NCI-H748 treated with DMSO at 0.1 percent for 48 hours (cell line): ENCODE measurements at places on chromosomes 5 and 9.

DNA sequence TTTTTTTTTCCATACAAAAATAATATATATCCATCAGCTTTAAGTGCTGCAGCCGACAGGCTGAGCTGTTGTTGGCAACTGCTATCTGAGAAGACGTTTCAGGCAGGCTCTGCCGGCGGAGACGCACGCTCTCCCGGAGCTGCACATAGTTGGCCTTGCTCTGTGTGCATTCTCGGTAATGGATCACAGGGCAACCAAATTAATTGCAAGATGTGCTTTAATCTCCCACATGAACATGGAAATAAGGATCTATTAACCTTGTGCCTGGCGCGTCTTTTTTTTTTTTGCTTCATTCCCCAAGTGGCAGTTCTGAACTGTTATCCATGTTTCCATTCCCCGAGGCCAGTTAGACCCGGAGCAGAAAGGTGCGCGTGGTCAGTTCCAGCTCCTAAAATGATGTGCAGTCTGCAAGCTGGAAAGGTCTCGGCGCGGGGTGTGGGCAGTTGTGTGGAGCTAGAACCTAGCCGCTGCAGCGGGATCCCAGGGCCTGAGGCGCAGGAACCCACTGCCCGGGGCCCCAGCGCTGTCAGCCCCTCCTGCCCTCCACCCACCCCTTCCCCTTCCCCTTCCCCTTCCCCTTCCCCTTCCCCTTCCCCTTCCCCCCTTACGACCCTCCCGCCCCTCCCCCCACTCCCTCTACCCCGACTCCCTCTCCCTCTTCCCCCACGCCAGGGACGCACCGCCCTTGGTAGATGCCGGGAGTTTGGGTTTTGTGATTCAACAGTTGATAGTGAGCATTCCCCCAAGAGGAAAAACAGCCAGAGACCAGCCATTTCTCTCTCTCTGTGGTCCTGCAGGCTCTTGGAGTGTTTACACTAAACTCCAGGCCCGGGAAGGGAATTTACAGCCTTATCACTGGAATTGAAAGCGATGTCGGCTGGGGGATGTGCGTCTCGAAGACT is 137.8 kb downstream of the CEP120 start:
- no peak for DNase-seq

GRCh38 chr5:67880876-67881275 is 334.7 kb upstream of the PIK3R1 start:
- DNase-seq = no peak

GRCh38 chr5:34676416-34676815 is 20.3 kb downstream of the RAI14 start:
- no peak for DNase-seq

DNA sequence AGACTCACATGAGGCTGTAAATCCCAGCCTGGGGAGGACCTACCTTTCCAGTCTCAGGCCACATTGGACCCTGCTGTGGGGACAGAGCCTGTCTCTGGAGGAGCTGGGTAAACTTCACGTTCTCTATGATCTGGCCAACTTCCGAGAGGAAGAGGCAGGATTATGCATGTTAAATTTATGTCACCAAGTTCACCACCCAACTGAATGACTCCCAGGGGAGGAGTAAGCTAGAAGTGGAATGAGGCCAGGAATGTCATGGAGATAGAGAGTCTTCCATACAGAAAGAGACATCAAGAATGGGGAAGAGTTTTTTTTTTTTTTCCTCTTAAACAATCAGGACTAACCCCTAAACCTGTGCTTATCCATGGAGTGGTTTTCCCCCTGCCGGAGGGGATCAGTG is 90.3 kb upstream of the PALM2AKAP2 start:
- DNase-seq = no peak

DNA sequence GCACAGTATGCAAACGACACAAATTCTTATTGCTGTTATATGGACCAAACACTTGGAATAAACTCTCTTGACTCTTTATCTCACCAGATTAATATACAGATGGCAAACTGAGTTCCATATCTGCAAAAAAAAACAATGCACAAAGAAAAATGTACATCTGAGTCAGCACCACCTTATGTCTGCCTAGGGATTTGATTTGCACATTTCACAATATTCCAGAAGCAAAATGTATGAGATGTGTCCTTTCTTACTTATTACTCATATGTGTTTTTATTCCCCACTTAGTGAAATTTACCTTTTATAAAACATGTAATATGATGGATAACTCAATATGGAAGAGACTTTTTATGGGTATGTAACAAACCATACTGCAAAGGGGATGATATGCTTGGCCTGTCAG is 236.9 kb downstream of the GLIS3 start:
- DNase-seq = no peak

DNA sequence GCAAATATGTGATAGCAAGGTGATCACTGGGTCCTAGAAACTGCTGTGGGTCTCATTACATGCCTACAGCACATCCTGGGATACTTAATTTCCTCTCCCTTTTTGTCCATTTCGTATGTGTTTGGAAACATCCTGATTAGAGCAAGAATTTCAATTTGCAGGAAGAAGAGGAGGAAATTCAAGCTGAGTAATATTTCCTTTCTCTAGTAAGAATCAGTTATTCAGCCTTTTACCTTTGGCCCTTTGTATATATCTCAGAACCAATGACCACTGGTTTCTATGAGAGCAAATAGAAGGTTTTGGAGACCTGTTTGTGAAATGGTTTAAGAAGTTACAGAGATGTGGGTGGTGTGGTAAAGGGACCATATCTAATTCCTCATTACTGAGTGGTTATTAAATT is 171.6 kb downstream of the RMI1 start:
- DNase-seq = no peak

DNA sequence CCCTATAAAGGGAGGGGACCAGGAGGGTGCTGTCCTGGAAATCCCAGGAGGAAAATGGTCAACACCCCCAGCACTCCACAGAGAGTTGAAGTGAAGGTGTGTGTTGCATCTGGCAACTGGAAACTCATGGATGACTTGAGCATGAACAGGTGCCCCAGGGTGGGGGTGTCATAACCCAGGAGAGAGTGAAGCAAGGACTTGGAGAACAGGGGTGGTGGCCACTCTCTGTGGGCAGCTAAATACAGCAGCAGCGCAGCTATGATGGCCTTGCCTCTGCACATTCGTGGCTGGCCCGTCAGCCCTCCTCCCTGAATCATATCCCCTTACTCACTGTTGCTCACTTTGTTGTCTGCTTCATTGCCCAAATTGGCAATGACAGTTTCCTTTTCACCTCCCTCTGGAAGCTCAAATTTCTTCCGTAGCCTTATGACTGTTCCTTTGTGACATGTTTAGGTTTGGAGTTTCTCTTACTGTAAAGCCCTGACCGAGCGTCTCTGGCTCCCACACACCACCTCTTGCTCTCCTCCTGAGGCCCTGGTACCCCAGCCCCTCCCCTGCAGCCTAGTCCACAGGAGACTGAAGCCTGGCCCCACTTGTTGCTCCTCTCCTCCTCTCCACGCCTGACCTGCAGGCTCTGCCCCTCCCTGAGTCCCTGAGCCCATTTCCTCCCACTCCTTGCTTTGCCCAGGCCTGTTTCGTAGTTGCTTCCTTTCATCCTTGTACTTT is 185.8 kb downstream of the CD180 start:
- no peak for DNase-seq

DNA sequence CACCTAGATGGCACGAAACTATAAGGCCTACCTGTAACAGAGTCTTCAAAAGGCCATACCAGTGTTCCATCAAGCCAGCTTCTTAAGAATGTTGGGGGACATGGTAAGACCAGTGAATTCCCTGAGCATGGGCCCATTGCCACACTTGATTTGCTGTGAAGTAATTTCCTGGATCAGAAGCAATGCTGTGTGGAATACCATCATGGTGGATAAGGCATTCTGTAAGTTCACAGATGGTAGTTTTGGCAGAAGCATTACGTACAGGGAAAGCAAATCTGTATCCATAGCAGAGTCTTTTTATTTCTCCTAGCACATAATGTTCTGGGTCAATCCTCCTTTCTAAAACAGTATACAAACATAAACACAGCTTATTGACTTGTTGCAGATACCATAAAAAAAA is 89.1 kb upstream of the MAST4 start:
- DNase-seq = no peak
